Calu3 (cell line): ENCODE measurements at places on chromosomes 7 and 10. TPM values are rescaled to one million over a fixed set of nuclear protein-coding genes. Genes with fewer than 3 reads are reported as not detected.
A peak's percentile ranks its signal among the peaks of the same experiment; 100 is the strongest.

- peaks cover 18% of the 10 kb centered on the region for H3K27me3 ChIP-seq
- peaks cover 12% of the 10 kb centered on the region for H3K36me3 ChIP-seq
- DNase-seq: no peak
- no peak overlapping the region for H3K4me3 ChIP-seq
- H3K4me1 ChIP-seq: peaks cover 7% of the 10 kb centered on the region
Measured at GRCh38 chr10:132528064-132528691, 9.4 kb upstream of the INPP5A start.

- DNase-seq: no peak
- H3K4me3 ChIP-seq: no peak overlapping the region
- no peaks in the 10 kb centered on the region for H3K36me3 ChIP-seq
- H3K4me1 ChIP-seq: peaks cover 9% of the 10 kb centered on the region
- no peaks in the 10 kb centered on the region for H3K27me3 ChIP-seq
Measured at GRCh38 chr10:101974091-101974971, 81.6 kb downstream of the ARMH3 start.

GRCh38 chr10:71193516-71193915 is 18.9 kb upstream of the UNC5B start:
- no peaks in the 10 kb centered on the region for H3K4me1 ChIP-seq
- no peaks in the 10 kb centered on the region for H3K36me3 ChIP-seq
- no peak for DNase-seq
- no peak overlapping the region for H3K4me3 ChIP-seq
- H3K27me3 ChIP-seq: peaks cover 100% of the 10 kb centered on the region
- no peak overlapping the region for H3K27ac ChIP-seq

GRCh38 chr10:14074062-14074884 is 256.5 kb downstream of the FRMD4A start:
- H3K4me1 ChIP-seq: peaks cover 18% of the 10 kb centered on the region
- peak overlapping the region; percentile 63 for H3K4me3 ChIP-seq
- H3K27ac ChIP-seq: peak overlapping the region; percentile 27
- peaks cover 6% of the 10 kb centered on the region for H3K36me3 ChIP-seq
- peaks cover 15% of the 10 kb centered on the region for H3K27me3 ChIP-seq

GRCh38 chr7:15403315-15403714 is 158.5 kb downstream of the AGMO start:
- no peaks in the 10 kb centered on the region for H3K36me3 ChIP-seq
- no peaks in the 10 kb centered on the region for H3K27me3 ChIP-seq
- peaks cover 8% of the 10 kb centered on the region for H3K4me1 ChIP-seq
- no peak for DNase-seq
- no peak overlapping the region for H3K4me3 ChIP-seq
- H3K27ac ChIP-seq: no peak overlapping the region

DNA sequence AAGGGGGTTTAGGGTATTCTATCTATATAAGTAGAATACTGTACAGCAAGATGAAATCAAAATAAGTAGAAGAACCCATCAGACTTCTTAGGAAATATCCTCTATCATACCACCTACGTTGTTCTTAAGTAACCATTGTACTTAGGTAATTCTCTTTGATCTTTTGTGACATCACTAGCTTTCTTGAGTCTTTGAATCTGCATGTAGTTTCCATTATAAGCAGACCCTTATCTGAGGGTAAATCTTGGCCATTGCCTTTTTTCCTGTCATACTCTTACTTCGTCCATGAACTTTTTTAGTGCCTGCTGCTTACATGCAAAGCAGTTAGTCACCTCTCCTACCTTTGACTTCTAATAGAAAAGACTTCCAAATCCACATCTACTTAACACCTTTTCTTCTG is 49.0 kb downstream of the WAC start:
- no peak overlapping the region for H3K27ac ChIP-seq
- no peak overlapping the region for H3K4me3 ChIP-seq
- H3K4me1 ChIP-seq: peaks cover 27% of the 10 kb centered on the region
- peaks cover 43% of the 10 kb centered on the region for H3K36me3 ChIP-seq
- H3K27me3 ChIP-seq: no peaks in the 10 kb centered on the region
- DNase-seq: no peak

DNA sequence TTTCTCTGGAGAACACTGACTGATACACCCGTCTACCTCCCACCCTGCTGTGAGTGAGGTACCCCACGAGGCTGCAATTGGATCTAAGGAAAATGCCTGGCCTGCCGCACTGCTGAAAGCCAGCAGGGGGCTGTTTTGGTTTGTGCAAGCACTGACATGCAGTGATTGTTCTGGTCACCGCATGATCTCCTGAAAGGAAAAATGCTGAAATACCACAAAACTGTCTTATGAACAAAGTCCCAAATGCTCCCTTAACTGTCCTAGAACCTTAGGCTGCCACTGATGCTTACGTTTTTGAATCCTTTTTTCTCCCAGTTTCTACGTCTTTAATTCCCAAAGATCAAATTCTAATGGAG is 132.7 kb downstream of the JCAD start:
- H3K36me3 ChIP-seq: no peaks in the 10 kb centered on the region
- DNase-seq: peak; percentile 28
- no peak overlapping the region for H3K4me3 ChIP-seq
- no peak overlapping the region for H3K27ac ChIP-seq

DNA sequence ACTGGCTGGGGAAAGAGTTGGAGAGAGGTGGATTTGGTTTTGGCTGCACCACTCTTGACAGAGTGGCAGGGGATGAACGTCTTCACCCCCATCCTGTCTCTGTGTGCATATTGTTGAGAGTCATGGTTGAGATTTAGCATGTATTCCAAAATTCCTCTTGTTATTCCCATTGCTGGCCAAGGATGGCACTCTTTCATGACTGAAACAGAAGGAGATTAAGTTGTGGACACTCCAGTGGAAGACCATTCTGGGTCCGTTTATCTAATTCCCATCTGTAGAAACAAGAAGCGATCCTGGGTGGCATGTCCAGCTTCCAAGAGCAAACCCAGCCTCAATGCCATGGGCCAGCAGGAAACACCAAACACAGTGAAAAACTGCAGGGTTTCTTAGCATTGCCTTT is 469.0 kb upstream of the IGFBP3 start:
- no peak overlapping the region for H3K4me3 ChIP-seq
- no peak overlapping the region for H3K27ac ChIP-seq
- peaks cover 15% of the 10 kb centered on the region for H3K4me1 ChIP-seq
- H3K27me3 ChIP-seq: no peaks in the 10 kb centered on the region
- no peak for DNase-seq
- H3K36me3 ChIP-seq: no peaks in the 10 kb centered on the region

- H3K27ac ChIP-seq: no peak overlapping the region
- no peak for DNase-seq
- H3K27me3 ChIP-seq: peaks cover 54% of the 10 kb centered on the region
- no peaks in the 10 kb centered on the region for H3K36me3 ChIP-seq
Measured at GRCh38 chr7:42211938-42212337, 25.1 kb downstream of the GLI3 start.

DNA sequence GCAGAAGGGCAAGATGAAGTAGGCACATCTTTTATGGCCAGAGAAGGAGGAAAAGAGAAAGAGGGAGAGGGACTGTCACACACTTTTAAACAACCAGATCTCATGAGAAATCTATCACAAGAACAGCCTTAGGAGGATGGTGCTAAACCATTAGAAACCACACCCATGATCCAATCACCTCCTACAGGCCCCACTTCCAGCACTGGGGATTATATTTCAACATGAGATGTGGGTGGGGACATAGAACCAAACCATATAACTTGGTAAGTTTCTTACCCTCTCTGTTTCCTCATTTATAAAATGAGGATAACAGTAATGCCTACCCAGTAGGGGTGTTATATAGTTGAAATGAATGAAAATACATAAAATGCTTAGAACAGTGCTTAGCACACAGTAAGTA is 66.0 kb downstream of the CHCHD3 start:
- no peak for DNase-seq
- no peaks in the 10 kb centered on the region for H3K4me1 ChIP-seq
- no peak overlapping the region for H3K4me3 ChIP-seq
- no peak overlapping the region for H3K27ac ChIP-seq
- no peaks in the 10 kb centered on the region for H3K27me3 ChIP-seq

DNA sequence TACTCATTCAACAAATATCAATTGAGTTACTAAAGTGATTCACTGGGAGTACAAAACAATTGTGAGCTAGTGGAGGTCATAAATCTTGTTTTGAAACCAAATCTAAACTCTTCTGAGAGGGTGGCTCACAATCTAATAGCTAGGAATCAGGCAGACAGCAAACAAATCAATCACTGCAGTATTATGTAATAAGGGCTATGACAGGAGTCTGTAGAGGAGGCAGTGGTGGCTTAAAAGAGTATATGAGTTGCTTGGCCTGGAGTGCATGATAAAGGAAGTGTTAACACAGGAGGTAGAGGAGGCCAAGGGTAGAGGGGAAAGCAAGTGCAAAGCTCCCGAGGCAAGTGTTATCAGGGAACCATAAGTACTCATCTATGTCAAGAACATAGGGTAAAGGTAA is 16.5 kb downstream of the MYPN start:
- H3K27me3 ChIP-seq: no peaks in the 10 kb centered on the region
- no peaks in the 10 kb centered on the region for H3K36me3 ChIP-seq
- H3K4me3 ChIP-seq: no peak overlapping the region
- H3K4me1 ChIP-seq: peaks cover 9% of the 10 kb centered on the region
- peak overlapping the region; percentile 15 for H3K27ac ChIP-seq

DNA sequence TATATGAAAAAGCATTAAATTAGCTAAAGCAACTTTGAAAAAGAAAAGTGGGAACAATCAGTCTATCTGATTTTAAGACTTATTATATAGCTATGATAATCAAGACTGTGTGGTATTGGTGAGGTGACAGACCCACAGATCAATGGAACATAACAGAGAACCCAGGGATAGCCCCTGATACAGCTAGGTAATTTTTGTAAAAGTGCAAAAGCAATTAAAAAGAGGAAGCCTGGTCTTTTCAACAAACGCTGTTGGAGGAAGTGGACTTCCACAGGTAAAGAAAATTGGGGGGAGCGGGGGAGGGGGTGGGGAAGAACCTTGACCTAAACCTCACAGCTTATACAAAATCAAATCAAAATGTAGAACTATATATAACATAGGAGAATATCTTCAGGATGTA is 45.4 kb downstream of the GNA12 start:
- no peak overlapping the region for H3K4me3 ChIP-seq
- H3K27me3 ChIP-seq: no peaks in the 10 kb centered on the region
- DNase-seq: no peak

- H3K4me1 ChIP-seq: peaks cover 13% of the 10 kb centered on the region
- H3K36me3 ChIP-seq: peaks cover 10% of the 10 kb centered on the region
Measured at GRCh38 chr7:18081617-18082016, 54.0 kb upstream of the PRPS1L1 start.

- H3K4me1 ChIP-seq: peaks cover 10% of the 10 kb centered on the region
- H3K36me3 ChIP-seq: peaks cover 16% of the 10 kb centered on the region
- no peak for DNase-seq
- H3K4me3 ChIP-seq: peak overlapping the region; percentile 77
- H3K27ac ChIP-seq: no peak overlapping the region
- peaks cover 53% of the 10 kb centered on the region for H3K27me3 ChIP-seq
Measured at GRCh38 chr10:21515361-21516241, 9.9 kb downstream of the SKIDA1 start.

DNA sequence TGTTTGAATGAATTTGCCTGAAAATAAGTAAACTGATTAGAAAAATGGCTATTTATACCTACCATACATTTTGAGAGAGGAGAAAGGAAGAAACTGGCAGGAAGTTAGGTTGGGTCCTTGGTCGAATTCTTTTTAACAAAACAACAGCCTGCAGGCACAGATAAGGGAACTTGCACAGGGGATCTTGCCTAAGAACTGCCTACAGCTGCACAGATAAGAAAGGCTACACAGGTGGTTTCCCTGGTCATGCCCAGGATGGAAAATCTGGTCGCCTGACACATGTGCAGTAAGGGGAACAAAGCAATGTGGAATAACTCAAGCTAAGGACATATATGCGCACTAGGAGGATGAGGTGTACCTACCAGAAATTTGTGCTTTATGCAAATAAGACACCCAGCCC is 732.1 kb upstream of the POT1 start:
- H3K4me1 ChIP-seq: peaks cover 31% of the 10 kb centered on the region
- H3K4me3 ChIP-seq: no peak overlapping the region
- no peaks in the 10 kb centered on the region for H3K36me3 ChIP-seq
- H3K27me3 ChIP-seq: no peaks in the 10 kb centered on the region

GRCh38 chr7:150620617-150621371 is 11.4 kb downstream of the GIMAP6 start:
- no peak for DNase-seq
- H3K27ac ChIP-seq: no peak overlapping the region
- peaks cover 8% of the 10 kb centered on the region for H3K27me3 ChIP-seq
- H3K36me3 ChIP-seq: no peaks in the 10 kb centered on the region

DNA sequence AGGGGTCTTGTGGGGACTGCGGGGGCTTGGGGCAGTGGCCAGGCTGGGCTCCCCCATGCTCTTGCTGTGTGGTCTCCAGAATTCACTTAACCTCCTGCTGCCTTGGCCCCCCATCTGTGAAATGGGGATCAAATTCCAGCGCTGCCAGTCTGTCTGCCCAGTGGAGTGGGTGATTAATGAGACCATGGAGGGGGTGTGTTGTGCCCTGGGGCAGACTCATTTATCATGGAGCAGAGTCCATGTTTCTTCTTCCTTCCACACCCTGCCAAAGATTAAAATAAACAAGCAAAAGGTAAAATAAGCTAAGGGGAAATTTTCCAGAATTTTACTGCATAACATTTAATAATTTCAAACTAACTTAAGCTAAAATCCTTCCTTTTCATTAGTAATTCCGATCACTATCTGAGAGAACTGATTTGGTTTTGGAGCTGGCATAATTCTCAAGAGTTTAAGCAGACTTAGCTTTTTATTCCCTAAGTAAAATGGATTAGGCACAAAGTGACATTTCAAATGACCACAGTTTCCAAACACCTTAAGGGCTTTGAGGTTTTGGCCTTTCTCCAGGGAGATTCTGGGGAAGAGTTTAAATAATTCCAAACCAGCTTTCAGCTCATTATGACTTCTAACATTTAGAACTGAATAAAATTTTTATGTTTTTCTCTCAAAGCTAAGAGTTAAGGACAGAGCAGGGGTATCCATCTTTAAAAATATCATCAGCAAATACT is 211.9 kb downstream of the CXCL12 start:
- H3K4me3 ChIP-seq: no peak overlapping the region
- no peaks in the 10 kb centered on the region for H3K4me1 ChIP-seq
- no peaks in the 10 kb centered on the region for H3K36me3 ChIP-seq
- peaks cover 9% of the 10 kb centered on the region for H3K27me3 ChIP-seq
- no peak for DNase-seq
- no peak overlapping the region for H3K27ac ChIP-seq

DNA sequence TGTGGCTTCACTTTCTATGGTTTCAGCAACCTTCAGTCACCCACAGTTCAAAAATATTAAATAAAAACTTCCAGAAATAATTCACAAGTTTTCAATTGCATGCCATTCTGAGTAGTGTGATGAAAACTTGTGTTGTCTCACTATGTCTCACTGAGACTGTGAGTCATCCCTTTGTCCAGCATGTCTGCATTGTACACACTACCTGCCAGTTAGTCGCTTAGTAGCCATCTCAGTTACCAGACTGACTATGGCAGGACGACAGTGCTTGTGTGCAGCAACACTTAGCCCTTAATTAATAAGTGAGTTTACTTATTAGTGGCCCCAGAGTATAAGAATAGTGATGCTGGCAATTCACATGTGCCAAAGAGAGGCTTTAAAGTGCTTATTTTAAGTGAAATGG is 22.5 kb downstream of the CCDC186 start:
- DNase-seq: no peak
- H3K27me3 ChIP-seq: no peaks in the 10 kb centered on the region
- H3K4me3 ChIP-seq: no peak overlapping the region
- H3K36me3 ChIP-seq: peaks cover 29% of the 10 kb centered on the region
- H3K4me1 ChIP-seq: peaks cover 18% of the 10 kb centered on the region
- H3K27ac ChIP-seq: no peak overlapping the region

Gene CAPZA2
- 209 TPM in 2 replicates for total RNA-seq

Gene UROS
- total RNA-seq: 45.3 and 49.2 TPM in 2 replicates

Gene PNLIPRP1
- not detected in 2 replicates for total RNA-seq

Gene VSIR
- total RNA-seq: 30.1 and 46.1 TPM in 2 replicates

Gene TSPAN13
- total RNA-seq: 148 and 155 TPM in 2 replicates

Gene FAM180A
- total RNA-seq: not detected in 2 replicates

Gene VAX1
- not detected in 2 replicates for total RNA-seq

Gene GPC2
- 3.2 and 3.6 TPM in 2 replicates for total RNA-seq
